Stimulated activated naive CD8-positive, alpha-beta T cell treated with anti-CD3 and anti-CD28 coated beads, Interleukin-15, Interleukin-2, amounts not matched to agents 100 U/mL and 50 U/mL, for 24 hours (primary cell): ENCODE measurements at places on chromosomes 2 and 18.
A peak's percentile ranks its signal among the peaks of the same experiment; 100 is the strongest.

- no peak for DNase-seq
These were observed 153.1 kb upstream of the KLHL29 start for GRCh38 chr2:23231865-23232264.

DNA sequence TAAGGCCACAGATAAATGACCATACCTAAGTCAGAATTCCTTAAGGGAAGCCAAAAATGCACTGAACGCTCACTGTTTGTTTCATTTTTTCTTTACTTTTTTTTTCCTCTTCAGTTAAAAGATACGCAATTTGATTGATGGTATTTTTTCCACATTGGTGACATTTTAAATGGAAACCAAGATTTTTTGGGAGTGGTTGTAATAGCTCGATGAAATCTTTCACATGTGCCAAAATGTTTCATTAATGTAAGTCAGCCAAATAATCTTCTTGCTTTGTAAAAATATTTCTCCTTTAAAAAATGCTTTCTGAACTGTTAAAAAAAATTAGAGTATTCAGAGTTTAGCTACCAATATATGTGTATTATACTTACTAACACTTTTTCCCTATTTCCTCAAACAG is 339.8 kb downstream of the ZEB2 start:
- DNase-seq: no peak

DNA sequence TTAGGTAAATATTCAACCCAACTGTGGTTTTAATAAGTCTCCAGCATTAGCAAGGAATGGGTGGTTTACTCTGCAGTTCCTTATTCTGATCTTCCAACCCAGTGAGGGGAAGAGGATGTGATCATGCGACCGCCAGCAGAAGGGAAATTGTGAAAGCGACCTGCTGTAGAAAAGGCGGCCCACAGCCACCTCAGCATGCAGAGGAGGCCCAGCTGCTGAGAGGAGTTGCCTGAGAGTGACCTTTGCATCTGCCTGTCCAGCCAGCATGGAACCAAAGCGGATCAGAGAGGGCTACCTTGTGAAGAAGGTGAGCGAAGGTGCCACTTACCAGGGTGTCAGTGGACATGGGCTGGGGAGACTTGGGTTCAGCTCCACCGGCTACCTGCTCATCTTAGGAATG is at the start of gene PLEK:
PLEK (plus strand) TSS at position 196 of the 400 bp plus-strand sequence; CDS start at position 266, 70 bp downstream.
- peak; percentile 36 for DNase-seq

- no peak for DNase-seq
These were observed 355.2 kb upstream of the KCNJ3 start for GRCh38 chr2:154343282-154343681.

- no peak for DNase-seq
These were observed 436.0 kb upstream of the CWC22 start for GRCh38 chr2:180442860-180443644.

GRCh38 chr18:61608316-61608715 is 275.1 kb downstream of the CDH20 start:
- DNase-seq: no peak

DNA sequence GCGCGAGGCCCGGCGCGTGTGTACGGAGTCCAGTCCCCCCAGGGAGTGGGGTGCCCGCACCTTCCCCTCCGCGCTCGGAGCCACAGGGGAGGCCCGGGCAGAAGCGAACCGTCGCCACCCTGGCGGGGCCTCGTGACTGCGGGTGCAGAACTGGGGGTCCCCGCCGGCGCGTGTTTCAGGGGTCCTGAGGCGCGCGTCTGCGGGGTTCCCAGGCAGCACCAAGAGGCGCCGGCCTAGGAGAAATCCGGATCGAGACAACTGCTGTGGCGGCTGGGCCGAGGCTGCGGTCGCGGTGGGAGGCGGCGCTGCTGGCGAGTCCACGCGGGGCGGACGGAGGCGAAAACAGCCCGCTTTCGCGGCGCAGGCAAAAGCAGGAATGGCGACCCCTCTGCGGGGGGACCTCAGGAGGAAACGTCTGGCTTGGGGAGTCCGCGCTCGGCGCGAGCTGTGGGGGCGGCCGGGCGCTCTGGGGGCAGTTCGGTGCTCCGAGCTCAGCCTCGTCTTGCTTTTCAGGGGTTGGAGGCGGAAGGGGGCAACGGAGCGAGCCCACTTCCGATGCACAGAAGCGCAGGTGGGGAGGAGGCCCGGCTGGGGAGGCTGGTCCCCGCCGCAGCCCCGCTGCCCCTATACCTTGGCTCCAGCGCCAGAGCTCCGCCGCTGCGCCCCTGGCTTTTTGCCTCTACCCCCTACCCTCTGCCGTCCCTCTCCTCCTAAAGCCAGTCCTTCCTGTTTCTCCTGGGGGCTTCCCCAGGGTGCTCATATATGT is 81.5 kb upstream of the LDLRAD4 start:
- DNase-seq: peak; percentile 52

GRCh38 chr2:170332676-170333402 is 154.9 kb downstream of the MYO3B start:
- DNase-seq: no peak

GRCh38 chr18:79879566-79879965 is 71.9 kb downstream of the SLC66A2 start:
- DNase-seq: no peak

DNA sequence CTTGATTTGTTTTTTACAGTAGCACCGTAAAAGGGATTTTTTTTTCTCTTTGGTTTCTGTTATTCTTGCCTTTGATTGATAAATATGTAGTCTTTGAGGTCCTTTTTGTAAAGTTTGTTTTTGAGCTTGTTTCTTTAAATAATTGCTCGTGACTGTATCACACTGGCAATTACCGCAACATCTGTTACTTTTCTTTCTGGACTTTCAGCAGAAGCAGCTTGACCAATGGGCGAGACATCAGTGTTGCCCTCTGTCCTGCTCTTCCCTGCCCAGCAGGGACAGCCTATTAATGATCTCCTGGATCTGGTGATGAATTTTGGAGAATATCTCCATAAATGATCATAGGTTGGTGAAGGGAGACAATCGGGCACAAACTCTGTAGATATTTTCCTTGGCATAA is 74.9 kb downstream of the TDRD15 start:
- DNase-seq: no peak
